B cell (primary cell): ENCODE measurements at places on chromosomes 13 and 19.

GRCh38 chr19:19285686-19286085 lies 12.6 kb upstream of the TM6SF2 start:
- DNase-seq = no peak

DNA sequence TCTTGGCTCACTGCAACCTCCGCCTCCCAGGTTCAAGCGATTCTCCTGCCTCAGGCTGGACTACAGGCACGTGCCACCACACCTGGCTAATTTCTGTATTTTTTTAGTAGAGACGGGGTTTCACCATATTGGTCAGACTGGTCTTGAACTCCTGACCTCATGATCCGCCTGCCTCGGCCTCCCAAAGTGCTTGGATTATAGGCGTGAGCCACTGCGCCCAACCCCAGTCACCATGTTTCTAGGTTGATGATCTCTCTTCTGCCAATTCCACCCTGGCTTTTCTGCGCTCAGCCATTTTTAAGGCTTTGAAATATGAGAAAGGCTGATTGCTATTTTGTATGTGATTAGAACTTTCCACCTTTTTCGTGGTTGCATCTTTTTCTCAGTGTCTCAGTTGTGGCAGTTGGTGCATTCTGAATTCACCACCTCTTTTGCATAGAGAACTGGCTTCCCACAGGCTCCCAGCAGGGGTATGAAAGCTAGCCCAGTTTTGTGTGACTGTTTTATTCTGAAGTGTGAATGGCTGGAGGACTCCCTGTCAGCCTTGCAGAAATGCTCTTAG lies 15.5 kb downstream of the CEACAM1 start:
- no peak for DNase-seq

GRCh38 chr19:41802770-41803169 lies 6.4 kb downstream of the CEACAM3 start:
- DNase-seq = peak; percentile 43

GRCh38 chr19:961866-962620 lies 22.1 kb upstream of the WDR18 start:
- DNase-seq = no peak

GRCh38 chr13:72255908-72256307 lies 388.9 kb upstream of the DACH1 start:
- DNase-seq = no peak

DNA sequence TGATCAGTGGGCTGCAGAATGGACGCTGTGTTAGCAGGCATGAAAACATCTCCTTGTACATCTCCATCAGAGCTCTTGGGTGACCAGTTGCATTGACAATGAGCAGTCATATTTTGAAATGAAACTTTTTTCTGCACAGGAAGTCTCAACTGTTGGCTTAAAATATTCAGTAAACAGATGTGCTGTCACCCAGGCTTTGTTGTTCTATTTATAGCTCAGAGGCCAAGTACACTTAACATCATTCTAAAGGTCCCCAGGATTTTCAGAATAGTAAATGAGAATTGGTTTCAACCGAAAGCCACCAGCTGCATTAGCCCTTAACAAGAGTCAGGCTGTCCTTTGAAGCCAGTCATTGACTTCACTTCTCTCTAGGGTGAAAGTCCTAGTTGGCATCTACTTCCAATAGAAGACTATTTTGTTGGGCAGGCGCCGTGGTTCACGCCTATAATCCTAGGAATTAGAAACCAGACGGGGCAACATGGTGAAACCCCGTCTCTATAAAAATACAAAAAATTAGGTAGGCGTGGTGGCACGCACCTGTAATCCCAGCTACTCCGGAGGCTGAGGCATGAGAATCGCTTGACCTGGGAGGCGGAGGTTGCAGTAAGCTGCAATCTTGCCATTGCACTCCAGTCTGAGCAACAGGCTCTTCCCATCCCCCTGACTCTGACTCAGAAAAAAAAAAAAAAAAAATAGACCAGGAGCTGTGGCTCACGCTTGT lies 7.9 kb upstream of the PDE4A start:
- DNase-seq = peak; percentile 73

GRCh38 chr19:40174092-40174491 lies 17.1 kb upstream of the MAP3K10 start:
- no peak for DNase-seq

DNA sequence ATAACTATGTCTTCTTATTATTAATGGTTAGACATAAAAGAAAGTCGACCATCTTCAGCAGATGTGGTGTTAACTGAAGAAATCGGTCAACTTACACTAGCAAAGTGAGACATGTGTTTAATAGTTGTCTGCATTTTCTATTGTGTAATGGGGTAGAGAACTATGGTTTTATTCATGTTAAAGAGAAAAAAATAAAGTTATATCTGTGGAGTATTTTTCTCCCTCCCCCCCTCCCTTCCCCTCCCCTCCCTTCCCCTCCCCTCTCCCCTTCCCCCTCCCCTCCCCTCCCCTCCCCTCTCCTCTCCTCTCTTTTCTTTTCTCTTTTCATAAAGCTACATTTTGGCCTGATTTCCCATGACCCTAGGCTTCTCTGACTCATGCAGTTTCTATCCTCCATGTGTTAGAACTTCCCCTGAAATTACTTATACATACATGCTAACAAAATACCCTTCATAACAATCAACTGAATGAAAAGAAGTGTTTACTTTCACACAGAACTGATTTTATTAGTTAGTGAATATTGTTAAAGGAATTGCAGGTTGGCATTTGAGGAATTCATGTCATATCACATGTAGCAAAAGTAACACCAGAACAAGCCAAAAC lies 1431.0 kb upstream of the ATXN8OS start:
- DNase-seq = no peak

GRCh38 chr19:13154241-13154778 lies 4.1 kb downstream of the IER2 start:
- peak; percentile 67 for DNase-seq

DNA sequence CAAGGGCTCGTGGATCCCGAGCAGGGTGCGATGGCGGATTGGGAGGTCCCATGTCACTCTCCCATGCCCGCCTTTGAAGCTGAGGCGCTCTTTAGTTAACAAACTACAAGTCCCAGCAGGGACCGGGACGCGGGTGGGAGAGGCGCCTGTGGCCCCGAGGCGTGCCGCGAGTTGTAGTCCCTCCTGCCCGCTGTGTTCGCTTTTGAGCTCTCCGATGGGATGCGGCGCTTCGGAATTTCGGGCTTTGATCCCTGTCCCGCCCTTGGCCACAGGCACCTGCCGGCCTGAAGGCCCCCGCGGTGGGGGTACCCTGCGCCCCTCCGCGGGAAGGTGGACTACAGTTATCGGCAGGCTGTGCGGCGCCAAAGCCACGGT lies 11.0 kb downstream of the CYTH2 start:
- DNase-seq = peak; percentile 52

DNA sequence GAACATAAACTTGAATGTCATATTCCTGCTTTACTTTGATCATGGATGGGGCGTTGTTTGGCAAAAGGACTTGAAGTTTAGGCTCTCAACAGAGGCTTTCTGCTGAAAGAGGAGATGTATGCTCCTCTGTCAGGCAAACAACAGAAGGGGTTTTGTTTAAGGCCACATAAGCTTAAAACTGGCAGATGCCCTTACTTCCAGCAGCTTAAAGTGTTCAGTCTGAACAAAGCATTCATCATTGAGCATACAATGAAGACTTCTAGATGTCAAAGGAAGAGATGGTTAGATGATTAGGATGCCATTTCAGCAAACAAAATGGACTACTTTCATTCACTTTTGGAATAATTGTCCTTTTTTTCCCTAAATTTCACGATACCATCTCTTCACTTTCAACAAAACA lies 484.5 kb downstream of the SLITRK6 start:
- no peak for DNase-seq
